HEK293T (cell line): ENCODE measurements at places on chromosomes 1 and 21.

- no peak for DNase-seq
These were observed 90.5 kb downstream of the LEPR start for GRCh38 chr1:65510961-65511360.

GRCh38 chr21:26107429-26107828, 63.1 kb downstream of the APP start:
- no peak for DNase-seq

GRCh38 chr1:180521474-180522212, 19.3 kb upstream of the ACBD6 start:
- no peak for DNase-seq

GRCh38 chr1:242004751-242005495, 6.0 kb upstream of the MAP1LC3C start:
- DNase-seq, result no peak

- DNase-seq, result no peak
These were observed 881 bp downstream of the USP25 start for GRCh38 chr21:15730484-15731242.

GRCh38 chr1:32780628-32781234, 36.4 kb downstream of the YARS1 start:
- DNase-seq, result peak; percentile 5

GRCh38 chr1:200409203-200409760, 554 bp downstream of the ZNF281 start:
- peak; percentile 33 for DNase-seq

GRCh38 chr1:40092241-40092640, 4.8 kb downstream of the PPT1 start:
- no peak for DNase-seq

- DNase-seq, result no peak
These were observed 36.9 kb downstream of the WDR64 start for GRCh38 chr1:241688940-241689368.

- no peak for DNase-seq
These were observed 969 bp upstream of the ALDH4A1 start for GRCh38 chr1:18903291-18903756.

DNA sequence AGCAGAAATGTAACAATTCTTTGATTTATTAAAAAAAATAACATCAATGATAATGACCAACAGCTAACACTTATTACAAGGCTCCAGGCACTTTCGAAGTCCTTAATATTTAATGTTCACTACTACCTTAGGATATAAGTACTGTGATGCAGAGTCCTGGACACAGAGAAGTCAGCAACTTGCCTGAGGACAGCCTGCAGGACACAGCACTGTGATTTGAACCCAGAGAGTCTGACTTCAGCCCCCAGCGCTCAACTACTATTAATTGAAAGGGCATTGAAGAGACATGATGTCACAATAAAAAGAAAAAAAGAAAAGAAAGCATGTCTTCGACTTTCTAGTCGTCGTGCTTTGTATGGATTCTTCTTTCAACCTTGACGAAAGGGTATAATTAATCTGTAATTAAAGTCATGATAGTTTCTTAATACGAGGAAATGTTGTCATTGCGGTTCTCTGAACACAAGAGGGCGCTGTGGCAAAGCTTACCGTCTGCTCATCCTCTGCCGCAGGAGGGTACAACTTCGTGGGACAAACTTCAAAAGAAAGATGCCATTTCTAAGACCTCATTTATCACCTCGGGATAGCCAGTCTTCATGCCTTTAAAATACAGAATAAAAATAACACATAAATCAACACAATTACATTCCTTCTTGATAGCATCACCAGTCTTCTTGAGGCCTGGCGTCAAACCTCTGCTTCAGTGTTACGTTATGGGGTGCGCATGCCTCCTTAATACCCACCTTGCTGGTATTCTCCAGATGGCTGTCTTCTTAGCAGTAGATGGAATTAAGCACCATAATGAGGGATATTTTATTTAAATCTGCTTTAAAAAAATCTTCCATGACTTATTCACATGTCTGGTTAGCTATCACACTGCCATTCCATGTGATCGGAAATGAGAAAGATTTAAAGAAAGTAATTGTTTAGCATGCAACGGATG, 240.1 kb downstream of the DISC1 start:
- peak; percentile 75 for DNase-seq

GRCh38 chr1:1178794-1179331, 5.2 kb downstream of the TTLL10 start:
- DNase-seq, result no peak

GRCh38 chr1:84855168-84855567, 37.8 kb downstream of the LPAR3 start:
- DNase-seq, result no peak

GRCh38 chr1:41469706-41470105, 14.8 kb downstream of the EDN2 start:
- no peak for DNase-seq

DNA sequence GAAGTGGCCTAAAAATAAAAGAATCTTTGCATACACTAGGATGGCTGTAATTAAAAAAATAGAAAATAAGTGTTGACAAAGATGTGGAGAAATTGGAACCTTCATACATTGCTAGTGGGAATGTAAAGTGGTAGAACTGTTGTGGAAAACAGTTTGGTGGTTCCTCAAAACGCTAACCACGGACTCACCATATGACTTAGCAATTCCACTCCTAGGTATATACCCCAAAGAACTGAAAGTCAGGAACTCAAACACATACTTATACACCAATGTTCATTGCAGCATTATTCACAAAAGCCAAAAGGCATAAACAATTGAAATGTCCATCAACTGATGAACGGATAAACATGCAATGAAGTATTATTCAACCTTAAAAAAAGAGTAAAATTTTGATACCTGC, 10.8 kb upstream of the HMGCL start:
- DNase-seq, result no peak

DNA sequence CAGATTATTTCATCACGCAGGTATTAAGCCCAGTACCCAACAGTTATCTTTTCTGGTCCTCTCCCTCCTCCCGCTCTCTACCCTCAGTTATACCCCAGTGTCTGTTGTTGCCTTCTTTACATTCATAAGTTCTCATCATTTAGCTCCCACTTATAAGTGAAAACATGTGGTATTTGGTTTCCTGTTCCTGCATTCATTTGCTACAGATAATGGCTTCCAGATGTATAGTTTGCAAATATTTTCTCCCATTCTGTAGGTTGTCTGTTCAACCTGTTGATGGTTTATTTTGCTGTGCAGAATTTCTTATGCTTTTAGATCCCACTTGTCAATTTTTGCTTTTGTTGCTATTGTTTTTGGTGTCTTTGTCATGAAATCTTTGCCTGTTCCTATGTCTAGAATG, 21.1 kb upstream of the KCNH1 start:
- DNase-seq, result no peak

DNA sequence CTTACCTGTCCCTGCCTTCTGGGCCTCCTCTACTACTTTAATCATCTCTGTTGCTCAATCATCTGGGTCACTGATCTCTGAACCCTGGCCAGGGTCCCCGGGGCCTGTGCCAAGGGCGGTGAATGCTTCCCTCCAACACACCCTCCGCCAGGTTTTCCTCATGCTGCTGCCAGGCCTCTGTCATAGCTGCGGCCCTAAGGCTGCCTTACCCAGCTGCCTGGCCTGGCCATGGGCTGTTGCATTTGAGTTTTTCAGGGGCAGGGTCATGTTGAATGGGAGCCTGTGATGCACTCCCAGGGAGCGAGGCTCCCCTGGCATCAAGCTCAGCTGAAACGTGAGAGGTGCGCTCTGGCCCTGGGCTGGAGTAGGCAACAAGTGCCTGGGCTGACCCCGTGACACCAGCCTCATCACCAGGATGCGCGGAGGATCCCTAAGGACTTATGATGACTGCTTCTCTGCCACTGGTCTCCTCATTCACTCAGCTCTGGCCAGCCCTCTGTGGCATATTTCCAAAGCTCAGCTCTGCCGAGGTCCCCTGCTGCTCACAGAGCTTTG, 7.6 kb downstream of the EDN2 start:
- no peak for DNase-seq

GRCh38 chr1:32349211-32349708, 13.0 kb downstream of the FAM229A start:
- no peak for DNase-seq

DNA sequence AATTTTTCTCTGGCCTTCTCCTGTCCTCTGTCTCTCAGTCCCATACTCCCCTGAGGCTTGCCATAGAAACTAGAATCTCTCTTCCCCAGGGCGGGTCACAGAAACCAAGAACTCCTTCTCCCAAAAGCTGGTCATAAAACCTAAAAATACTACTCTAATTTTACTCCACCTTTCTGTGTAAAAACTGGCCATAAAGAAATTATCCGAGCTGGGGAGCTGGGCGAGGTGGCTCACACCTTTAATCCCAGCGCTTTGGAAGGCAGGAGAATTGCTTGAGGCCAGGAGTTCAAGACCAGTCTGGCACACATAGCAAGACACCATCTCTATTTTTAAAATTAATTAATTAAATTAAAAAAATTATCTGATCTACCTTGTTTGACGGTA, 3.0 kb downstream of the ALG14 start:
- DNase-seq, result no peak

GRCh38 chr1:14253676-14254075, 344.8 kb upstream of the KAZN start:
- DNase-seq, result no peak

- DNase-seq, result peak; percentile 41
These were observed 84.0 kb downstream of the MAN1C1 start for GRCh38 chr1:25700626-25701025.

DNA sequence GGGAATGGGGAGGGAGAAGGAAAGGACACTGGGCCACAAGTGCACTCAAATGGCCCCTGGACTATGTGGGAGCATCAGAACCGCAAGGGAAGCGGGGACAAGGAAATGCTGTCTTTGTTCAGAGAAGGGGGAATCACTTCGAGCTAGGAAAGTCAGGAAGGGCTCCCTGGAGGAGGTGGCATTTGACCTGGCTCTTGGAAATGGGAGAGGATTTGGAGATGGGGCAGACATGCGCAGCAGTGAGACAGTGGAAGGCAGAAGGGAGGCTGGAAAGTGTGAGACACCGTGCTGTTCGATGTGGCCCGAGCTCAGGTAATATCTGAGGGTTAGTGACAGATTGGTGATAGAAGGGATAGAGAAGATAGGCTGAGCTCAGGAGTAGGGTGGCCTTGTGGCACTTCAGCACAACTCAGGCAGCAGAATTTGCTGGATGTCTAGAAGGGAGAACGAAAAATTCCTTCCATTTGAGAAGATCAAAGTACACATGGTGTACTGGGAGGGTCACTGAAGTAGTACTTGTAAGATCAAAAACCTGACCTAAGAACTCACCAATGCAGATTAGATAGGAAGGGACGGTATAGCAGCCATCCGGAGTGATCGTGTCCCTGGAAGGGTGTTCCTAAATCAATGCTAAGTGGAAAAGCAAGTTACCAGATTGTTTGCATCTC, 25.4 kb downstream of the SLC1A7 start:
- DNase-seq, result no peak

DNA sequence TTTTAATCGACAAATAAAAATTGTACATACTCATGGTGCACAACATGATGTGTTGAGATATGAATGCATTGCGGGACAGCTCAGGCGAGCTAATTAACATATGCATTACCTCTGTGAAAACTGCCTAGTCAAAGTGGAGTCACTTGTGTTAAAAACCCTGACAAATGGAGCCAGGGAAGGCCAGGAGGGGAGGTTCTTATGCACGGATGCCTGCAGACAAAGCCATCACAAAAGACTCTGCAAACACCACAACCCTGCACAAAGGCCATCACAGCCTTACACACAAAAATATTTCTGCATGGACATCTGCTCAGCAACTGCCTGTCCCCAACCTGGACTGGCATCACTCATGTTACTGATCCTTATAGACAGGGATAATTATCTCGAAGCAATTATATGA, 204.4 kb upstream of the AJAP1 start:
- DNase-seq, result no peak
